Lung (tissue), 17 donors: ENCODE measurements at places on chromosomes 6 and 20.

DNA sequence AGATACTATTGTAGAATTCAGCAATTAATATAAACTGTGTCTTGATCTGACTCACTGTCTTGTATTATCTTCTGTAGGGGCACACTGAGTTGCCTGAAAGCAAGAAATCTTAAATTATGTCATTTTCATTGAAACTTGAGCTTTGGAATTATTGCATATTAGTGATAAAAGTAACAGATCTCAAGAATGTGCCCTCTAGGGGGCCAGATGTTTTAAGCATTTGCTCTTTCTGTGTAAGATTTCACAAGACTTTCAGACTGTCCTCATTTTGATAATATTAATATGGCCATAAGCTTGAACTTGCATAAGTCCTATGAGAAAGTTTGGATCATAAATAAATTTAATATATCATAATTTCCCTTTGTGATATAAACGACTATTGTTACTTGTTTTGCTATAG is 55.5 kb upstream of the MYO6 start:
- DNase-seq: peak; percentile 35

GRCh38 chr20:14915356-14915755 is 577.9 kb upstream of the FLRT3 start:
- DNase-seq: no peak

DNA sequence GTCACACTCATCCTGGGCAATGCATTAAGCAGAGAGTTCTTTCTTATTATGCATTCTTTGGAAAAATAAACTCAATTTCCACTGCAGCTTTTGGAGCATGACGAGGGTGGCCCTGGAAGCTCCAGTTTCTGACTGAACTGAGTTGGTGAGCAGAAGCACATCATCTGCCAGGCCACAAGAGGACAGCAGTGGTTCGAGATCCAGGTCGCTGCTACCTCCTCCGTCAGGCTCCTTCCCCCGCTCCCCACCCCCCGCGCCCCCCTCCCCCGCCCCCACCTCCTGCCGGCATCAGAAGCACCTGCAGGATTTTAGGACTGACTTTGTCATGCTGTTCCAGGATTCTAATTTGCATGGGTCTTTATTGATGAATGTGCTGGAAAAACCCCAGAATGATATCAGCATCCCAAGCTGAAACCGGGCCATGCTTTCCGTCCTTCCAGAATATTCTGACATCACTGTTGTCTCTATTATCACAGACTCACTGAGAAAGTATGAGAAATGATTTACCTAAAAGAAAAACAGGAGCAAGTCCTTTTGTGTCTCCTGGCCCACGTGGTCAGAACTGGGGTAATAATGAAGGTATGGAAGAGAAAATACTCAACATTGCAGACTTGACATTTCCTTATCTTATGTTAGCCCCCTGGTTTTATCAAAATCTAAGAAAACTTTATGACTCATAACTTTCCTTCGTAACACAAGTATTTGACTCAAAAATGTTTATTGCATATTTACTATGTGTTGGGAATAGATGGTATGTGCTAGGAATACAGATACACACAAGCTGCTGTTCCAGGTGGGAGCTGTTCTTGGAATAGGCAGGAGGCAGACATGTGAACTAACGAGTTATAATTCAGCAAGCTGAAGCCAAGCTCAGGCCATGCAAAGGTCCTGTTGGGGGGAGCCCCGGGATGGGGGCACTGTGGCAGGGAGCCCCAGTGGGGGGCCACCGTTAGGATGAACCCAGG is 220.2 kb upstream of the EXOC2 start:
- DNase-seq: peak; percentile 58

DNA sequence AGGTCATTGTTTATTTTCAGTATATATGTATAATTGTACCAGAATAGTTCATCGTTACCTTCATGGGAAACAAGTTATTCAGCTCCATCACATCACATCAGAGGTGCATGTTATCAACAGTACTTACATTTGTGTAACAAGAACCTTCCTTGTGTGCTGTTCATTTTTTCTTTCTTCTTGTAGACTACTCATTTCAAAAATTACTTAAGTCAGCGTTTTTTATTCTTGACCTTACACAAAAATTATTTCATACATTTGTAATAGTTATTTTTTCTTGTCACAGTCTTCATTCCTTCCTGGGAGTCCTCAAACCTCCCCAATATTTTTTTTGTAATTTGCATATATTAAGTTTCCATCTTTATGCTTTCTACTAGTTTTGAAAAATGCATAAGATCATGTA is 725.7 kb upstream of the ADGRB3 start:
- no peak for DNase-seq

GRCh38 chr6:13217206-13217905 is 111.0 kb downstream of the TBC1D7 start:
- DNase-seq: peak; percentile 9

DNA sequence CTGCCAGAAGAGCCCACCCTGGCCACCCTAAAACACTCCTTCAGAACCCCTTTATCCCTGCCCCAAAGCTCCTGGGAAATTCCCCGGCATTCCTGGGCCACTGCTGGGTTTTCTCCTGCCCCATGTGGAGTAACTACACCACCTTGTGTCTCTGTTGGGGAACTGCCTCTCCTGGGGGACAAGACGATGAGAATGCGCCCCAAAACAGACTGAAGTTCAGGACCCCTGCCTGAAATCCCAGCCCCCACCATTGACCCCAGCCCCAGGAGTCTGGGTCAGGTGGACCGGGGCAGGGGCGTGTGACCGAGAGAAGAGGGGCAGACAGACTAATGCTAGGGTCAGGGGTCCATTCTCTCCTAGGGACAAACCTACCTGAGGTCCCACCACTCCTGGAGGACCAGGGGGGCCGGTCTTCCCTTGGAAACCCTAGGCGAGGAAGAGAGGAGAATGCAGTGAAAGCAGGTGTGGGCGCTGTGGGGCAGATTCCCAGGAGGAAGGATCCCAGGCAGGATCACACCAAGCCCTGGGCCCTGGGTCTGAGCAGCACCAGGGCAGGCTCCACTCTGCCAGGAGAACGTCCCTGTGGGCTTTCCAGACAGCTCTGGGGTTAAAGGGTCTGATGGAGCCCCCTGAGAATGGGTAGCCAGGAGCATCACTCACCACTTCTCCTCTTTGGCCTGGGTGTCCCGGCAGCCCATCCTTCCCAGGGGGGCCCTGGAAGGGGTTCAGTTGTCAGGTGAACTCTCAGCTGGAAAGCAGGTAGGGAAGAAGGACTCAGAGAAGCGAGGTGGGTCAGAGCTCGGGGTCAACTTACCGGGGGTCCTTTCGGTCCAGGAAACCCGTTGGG is 19.4 kb downstream of the COL11A2 start:
- no peak for DNase-seq

GRCh38 chr6:92810913-92811312 is 608.4 kb downstream of the EPHA7 start:
- peak; percentile 23 for DNase-seq

GRCh38 chr6:17100806-17101205 is 1.0 kb upstream of the STMND1 start:
- DNase-seq: no peak

GRCh38 chr6:40997234-40997957 is 41.6 kb downstream of the UNC5CL start:
- peak; percentile 66 for DNase-seq

GRCh38 chr6:163775313-163775712 is 360.8 kb downstream of the QKI start:
- DNase-seq: no peak

DNA sequence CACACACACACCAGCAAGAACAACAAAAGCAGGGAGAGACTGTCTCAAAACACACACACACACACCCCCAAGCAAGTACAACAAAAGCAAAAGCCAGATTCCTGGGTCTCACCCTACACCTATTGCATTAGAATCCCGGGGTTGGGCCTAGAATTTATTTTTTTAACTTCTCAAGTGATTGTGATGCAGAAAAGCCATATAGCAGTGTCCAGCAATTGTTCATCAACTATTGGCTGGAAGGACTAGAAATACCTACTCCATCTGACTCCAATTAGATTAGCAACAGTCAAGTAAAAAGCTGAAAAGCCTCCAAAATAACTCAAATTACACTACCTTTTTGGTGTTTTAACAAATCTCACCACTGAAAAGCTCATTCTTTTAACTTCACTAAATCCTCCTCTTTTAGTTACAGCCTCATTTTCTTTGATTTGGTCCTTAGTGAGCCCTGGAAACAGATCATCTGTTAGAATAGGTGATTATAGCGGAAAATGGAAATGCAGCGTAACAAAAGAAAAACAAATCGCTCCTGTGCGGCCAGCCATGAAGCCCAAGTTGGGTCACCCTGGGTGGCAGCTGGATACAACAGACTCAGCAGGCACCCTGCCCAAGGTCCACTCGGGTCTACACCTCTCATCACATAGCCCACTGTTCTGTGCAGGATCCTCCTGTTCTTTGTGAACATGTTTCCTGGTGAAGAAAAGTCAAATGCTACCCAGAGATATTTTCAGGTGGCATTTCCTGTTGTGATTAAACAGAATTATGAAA is 38.7 kb downstream of the STAU1 start:
- no peak for DNase-seq

- DNase-seq: no peak
Measured at GRCh38 chr6:21538186-21538798, 55.3 kb upstream of the SOX4 start.

GRCh38 chr6:33851959-33852358 is 48.2 kb upstream of the MLN start:
- DNase-seq: peak; percentile 54

GRCh38 chr6:16799279-16800193 is 38.3 kb upstream of the ATXN1 start:
- DNase-seq: no peak

DNA sequence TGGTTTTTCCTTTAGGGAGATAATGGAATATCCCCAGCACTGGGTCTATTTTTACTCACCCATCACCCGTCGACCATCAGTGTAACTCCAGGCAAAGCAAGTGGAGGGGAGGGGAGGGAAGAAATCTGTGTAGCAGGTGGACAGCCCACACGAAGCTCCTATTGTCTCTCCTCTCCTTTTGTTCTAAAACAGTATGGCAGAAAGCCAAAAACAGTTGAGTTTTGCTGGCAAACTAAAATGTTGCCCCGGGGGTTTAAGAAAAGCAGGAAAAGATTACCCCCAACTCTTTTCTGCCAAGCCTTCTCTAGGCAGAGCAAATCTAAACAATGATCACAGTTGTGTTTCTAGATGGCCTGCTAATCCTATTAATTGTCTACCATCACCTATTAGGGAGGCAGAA is 89.7 kb downstream of the PREP start:
- no peak for DNase-seq

GRCh38 chr6:126546541-126547120 is 206.7 kb downstream of the CENPW start:
- DNase-seq: no peak

- no peak for DNase-seq
Measured at GRCh38 chr6:108105571-108105970, 31.0 kb upstream of the OSTM1 start.

DNA sequence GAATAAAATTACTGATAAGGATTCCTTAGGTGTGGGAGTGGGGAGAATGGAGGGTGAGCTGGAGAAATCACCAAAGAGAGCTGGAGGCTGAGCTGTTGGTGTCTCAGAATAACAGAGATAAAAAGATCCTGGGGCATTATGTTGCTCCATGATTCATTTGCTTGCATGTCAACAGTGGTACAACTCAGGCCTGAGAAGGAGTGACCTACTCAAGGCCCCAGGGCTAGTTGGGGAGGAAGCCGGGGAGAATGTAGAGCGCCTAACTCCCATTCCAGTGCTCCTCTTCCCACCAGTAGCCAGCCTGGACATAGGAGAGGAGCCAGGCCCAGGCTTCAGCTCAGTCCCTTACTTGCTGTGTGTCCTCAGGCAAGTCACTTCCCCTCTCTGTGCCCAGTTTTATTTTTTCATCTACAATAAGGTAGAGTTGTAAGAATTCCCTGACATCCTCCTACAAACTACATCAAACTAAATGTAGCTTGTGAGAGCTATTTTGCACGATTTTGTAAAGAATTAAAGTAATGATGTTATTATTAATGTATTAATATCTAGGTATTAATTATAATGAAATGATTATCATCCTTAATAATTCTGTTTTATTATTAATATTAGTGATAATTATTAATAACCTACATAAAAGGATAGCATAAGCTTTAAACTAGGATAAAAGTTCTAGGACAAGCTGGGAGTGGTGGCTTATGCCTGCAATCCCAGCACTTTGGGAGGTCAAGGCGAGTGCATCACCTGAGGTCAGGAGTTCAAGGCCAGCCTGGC is 250.9 kb upstream of the SULF2 start:
- DNase-seq: no peak

DNA sequence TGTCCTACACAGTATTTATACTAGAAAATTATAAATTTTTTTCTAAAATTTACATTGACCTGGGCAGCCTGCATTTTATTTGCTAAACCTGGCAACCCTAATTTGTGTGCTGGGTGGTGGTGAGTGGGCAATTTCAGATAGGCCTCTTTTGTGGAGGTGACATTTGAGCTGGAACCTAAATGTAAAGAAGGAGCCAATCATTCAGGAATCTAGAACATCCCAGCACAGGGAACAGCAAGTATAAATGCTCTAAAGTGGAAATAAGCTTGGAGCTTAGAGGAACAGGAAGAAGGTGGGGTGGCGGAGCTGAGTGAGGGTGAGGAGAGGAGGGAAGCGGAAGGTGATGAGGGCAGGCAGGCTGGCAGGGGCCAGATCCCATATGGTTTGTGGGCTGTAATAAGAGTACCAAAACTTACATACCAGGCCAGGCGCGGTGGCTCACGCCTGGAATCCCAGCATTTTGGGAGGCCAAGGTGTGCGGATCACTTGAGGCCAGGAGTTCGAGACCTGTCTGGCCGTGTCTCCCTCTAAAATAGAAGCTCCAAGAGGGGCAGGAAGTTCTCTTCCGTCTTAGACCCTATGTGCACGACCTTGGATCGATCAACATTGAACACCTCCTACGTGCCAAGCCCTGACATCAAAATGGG is 549 bp upstream of the CSE1L start:
- no peak for DNase-seq

DNA sequence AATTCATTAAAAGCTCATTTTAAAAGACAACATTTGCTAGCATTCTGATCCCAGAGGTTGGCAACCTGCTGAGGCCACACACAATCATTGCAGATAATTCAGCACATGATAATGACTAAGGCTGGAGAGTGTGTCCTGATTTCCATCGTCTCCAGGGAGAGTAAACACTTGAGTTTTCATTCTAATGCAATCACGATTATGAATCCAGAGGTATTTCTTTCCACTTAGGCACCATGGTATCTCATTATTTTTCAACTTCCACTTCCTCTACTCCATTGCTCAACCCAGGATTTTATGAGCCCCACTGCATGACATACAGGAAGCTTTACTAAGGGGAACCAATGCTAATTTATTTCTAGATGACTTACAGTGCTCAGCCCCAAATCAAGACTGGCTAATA is 273.8 kb upstream of the AGPAT4 start:
- no peak for DNase-seq
